ENCODE measurements at places on chromosomes 7 and 10. TPM values are rescaled to one million over a fixed set of nuclear protein-coding genes. Genes with fewer than 3 reads are reported as not detected.

- no peak for DNase-seq
These were observed 136.0 kb downstream of the RAPGEF5 start for GRCh38 chr7:22220941-22221340.

DNA sequence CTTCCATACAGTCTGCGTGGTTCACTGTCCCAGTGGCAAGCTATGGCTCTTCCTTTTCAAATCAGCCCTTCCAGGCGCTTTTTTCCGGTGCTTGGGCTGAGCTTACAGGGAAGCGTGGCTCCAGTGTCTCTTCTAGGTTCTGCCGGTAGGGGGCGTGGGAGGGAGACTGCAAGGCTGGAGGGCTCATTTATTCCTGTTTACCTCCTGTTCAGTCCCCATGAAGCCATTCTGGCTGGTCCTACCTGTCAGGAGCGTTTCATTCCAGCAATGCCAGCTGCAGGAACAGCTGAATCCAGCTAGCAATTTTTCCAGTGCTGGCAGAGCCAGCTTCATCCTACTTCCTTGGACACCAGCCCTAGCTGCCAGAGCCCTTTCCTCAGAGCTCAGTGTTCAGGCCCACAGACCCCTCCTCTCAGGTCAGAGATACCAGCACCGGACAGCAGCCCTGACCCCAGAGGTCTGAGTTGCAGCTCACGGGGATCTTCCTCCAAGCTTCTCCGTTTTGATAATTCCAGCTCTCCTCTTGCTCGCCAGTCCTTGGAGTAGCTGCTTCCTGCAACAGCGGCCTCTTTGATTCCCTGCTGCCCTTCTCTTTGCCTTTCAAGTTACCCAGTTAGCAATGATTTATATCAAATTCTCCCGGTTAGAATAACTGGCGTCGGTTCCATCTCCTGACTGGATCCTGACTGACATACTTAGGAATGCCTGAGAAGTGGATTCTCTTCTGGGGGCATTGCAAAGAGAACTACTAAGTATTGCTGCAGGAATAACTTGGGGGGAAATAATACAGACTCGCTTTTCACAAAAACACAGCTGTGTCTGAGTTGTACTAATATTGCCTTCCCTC is 129.8 kb downstream of the FRMD4A start:
- no peak for DNase-seq

DNA sequence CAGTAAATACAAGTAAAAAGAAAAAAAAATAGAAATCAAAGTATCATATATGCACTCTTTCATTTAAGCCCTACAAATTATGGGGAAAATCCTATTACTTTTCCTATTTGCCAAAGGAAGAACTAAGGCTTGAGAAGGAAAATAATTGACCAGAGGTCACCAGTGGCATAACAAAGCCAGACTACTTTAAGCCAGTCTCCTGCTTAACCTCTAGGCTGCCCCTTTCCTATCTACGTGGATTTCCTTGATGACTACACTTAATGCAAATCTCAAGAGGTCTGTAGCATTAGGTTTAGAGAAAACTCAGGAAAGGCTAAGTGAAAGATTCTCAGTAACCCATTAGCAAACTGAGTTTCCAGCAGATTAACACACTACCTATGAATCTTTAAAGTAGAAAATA is 49.8 kb downstream of the TPK1 start:
- DNase-seq, result no peak

GRCh38 chr10:71023704-71024283 is 135.4 kb upstream of the PCBD1 start:
- DNase-seq, result no peak

The EPHA1 gene
- total RNA-seq, result 74.9 TPM

The EIF4H gene
- 154 TPM for total RNA-seq

- DNase-seq, result no peak
These were observed 101.1 kb downstream of the PKD1L1 start for GRCh38 chr7:47847207-47847606.

The TMEM184A gene
- 144 TPM for total RNA-seq

The PPP1R9A gene
- total RNA-seq, result 4.7 TPM

The EIF3B gene
- total RNA-seq, result 86.3 TPM

GRCh38 chr7:140156460-140157080 is 20.2 kb downstream of the KDM7A start:
- no peak for DNase-seq

The ABCB1 gene
- 43.7 TPM for total RNA-seq

DNA sequence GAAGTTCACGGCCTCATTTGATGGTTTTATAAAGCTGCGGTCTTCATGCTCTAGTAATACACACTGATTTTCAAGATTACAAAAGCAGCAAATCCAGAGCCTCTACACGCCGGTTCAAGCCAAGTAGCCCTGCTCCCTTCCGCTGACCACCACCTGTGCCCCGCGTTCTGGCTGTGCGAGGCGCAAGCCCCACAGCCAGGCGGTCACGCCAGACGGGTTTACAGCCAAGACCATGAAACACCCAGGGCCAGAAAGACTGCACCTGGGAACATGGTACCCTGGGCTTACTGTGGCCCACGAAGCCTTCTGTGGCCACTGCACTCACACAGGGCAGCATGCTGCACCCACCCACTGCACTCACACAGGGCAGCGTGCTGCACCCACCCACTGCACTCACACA is 33.6 kb downstream of the GPER1 start:
- DNase-seq, result no peak

The CACNA2D1 gene
- total RNA-seq, result 5.5 TPM

The BTBD16 gene
- total RNA-seq, result not detected

GRCh38 chr7:125112850-125113249 is 183.2 kb upstream of the POT1 start:
- DNase-seq, result no peak

DNA sequence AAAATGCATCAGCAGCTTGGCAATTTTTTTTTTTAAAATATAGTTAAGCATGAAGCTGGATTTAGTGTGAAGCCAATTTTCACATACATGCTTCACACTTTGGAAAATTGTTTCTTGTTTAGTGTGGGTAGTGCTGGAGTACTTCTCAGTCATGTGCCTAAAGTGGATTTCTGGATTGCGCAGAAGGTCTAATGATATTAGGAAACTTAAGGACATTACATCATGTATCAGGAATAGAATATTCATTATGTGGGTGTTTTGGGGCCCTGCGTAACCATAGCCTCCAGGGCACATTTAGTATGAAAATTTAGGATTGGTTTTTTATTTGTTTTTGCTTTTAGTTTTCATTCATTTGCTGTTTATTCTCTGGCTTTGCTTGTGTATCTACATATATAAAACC is 28.8 kb upstream of the BNIP3 start:
- no peak for DNase-seq

- DNase-seq, result no peak
These were observed 578 bp downstream of the ZNF713 start for GRCh38 chr7:55887821-55888247.

GRCh38 chr7:22992874-22993840 is 20.8 kb downstream of the HYCC1 start:
- DNase-seq, result no peak

The TWIST1 gene
- total RNA-seq, result 1.1 TPM

The HTR7 gene
- total RNA-seq, result 9.1 TPM

DNA sequence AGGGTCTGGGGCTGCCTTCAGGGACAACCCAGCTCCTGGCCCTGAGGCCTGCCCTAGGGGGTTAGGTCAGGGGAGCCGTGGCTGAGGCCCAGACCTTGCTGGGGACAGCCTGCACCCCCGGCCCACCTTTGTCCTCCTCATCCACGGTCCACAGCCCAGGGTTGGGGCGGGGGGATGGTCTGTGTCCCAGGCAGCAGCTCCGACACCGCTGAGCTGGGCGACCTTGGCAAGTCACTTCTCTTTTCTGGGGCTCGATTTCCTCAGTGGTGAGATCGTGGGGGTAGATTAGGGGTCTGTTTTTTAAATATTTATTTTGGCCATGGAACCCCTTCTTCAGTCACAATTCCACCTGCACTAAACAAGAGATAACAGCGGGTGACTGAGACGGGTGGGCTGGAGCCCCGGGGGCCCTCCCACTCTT is 30.9 kb downstream of the DNAJB12 start:
- DNase-seq, result no peak

- no peak for DNase-seq
These were observed 162.9 kb downstream of the MGMT start for GRCh38 chr10:129629911-129630310.

The TMEM178B gene
- under 0.01 TPM for total RNA-seq

The LRRC17 gene
- total RNA-seq, result 5.8 TPM

The ABLIM1 gene
- 112 TPM for total RNA-seq

The GRM8 gene
- total RNA-seq, result not detected

DNA sequence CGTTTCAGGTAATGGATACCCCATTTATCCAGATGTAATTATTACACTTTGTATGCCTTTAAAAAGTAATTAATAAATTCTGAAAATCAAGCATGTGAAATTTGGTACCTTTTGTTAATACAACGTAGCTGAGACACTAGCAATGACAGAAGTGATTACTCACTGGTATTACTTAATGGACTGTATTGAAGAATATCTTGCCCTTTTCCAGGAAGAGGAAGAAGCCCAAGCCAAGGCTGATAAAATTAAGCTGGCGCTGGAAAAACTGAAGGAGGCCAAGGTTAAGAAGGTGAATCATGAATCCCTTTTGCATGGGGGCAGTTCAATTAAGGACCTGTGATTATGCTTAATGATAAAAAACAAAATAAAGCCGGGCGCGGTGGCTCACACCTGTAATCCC is 64.8 kb downstream of the APBB1IP start:
- no peak for DNase-seq

GRCh38 chr10:95225136-95225535 is 31.1 kb downstream of the ACSM6 start:
- no peak for DNase-seq

The MICU1 gene
- total RNA-seq, result 82.5 TPM

The RHOBTB1 gene
- total RNA-seq, result 11.7 TPM

- no peak for DNase-seq
These were observed 27.6 kb upstream of the BMS1 start for GRCh38 chr10:42755028-42755451.

- DNase-seq, result no peak
These were observed 171.7 kb upstream of the PFKP start for GRCh38 chr10:2895594-2896196.

DNA sequence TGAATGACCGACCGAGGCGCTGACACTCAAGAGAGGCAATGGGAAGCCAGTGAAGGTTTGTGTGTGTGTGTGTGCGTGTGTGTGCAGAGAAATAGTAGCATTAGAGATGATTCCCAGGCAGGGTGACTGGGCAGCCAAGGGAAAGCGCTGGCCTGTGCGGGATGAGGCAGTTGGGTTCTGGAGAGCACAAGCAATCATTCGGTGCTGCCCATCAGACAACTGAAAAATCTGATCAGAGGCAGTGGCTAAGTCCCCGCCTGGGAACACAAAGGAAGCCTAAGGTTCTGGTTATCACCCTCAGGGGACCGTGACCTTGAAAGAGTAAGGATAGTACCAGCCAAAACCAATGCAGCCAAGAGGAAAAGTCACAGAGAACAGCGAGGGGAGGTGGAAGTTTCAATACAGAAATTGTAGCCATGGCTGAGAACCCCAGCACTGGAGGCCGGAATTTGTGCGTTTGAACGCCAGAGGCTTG is 868 bp upstream of the PDCD4 start:
- DNase-seq, result no peak

DNA sequence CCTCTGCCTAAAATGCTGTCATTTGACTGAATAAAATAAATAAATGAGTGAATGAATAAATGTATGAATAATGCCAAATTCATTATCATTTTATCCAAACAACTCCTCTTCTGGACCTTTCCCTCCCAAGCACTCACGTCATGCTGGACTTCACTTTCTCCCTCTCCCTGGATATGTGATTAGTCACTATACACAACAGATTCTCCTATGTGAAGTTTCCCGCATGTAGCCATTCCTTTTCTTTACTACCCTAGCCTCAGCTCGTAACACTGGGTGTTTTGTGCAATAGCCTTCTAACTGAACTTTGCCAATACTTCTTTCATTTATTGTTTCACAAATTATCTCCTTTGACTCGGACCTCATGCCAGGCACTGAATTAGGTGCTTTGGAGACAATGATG is 87.6 kb upstream of the IL6 start:
- DNase-seq, result no peak

The ANK3 gene
- total RNA-seq, result 118 TPM

- DNase-seq, result peak; percentile 46
These were observed 711 bp downstream of the NAMPT start for GRCh38 chr7:106283831-106284713.

DNA sequence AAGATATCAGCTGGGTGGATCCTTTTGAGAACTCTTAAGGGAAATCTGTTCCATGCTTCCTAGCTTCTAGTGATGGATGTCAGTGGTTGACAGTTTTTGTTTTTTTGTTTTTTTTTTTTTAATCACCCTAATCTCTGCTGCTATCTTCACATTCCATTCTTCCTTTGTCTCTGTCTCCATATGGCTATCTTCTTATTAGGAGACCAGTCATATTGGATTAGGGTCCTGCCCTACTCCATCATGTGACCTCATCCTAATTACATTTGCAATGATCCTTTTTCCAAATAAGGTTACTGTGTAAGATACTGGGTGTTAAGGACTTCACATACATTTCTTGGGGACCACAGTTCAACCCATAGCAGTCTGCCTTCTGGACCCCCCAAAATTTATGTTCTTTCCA is 69.7 kb downstream of the MLLT10 start:
- no peak for DNase-seq

The MMP21 gene
- total RNA-seq, result not detected

The OIT3 gene
- 0.40 TPM for total RNA-seq
